ENCODE measurements at places on chromosomes 4 and X.

DNA sequence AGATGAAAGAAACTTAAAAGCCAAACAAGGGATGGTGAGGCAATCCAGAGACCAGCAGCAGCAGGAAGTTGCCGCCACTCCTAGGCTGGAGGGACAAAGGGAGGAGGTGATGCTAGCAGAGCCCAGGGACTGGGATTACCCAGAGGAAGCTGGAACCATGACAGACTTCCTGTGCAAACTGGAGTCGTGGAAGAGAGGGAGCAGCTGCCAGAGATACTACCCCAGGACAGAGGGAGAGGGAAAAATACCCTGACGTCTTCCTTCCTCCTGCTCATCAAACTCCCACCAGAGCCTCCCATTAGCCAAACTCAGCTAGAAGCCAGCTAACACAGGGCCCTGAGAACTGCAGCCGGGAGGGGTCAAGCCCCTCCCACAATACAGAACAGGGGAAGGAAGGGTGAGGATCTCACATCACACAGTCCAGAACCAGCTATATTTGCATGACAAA lies 101.2 kb upstream of the KLF3 start:
- DNase-seq = peak; percentile 74

GRCh38 chr4:44256414-44256813 lies 192.2 kb downstream of the KCTD8 start:
- DNase-seq = no peak

- DNase-seq = no peak
Measured at GRCh38 chr4:478373-478772, 20.6 kb downstream of the ZNF721 start.

GRCh38 chr4:189060104-189060503 lies 880.6 kb upstream of the FRG1 start:
- no peak for DNase-seq

- peak; percentile 43 for DNase-seq
Measured at GRCh38 chr4:108651014-108651791, 804 bp downstream of the OSTC start.

Measured in suppressor macrophage treated with lipopolysaccharide for 1 hour (primary cell).